ENCODE measurements at places on chromosomes 3 and 15. TPM values are rescaled to one million over a fixed set of nuclear protein-coding genes. Genes with fewer than 3 reads are reported as not detected.

The IGDCC3 gene
- not detected for total RNA-seq

The OIP5 gene
- 0.56 TPM for total RNA-seq

The GOLGA6D gene
- not detected for total RNA-seq

The GRM2 gene
- total RNA-seq = 0.07 TPM

The FANCD2OS gene
- not detected for total RNA-seq

The PLA2G4F gene
- total RNA-seq = not detected

The TMEM266 gene
- 0.07 TPM for total RNA-seq
